Heart left ventricle (tissue), 16 donors: ENCODE measurements at places on chromosomes 13 and 19.

DNA sequence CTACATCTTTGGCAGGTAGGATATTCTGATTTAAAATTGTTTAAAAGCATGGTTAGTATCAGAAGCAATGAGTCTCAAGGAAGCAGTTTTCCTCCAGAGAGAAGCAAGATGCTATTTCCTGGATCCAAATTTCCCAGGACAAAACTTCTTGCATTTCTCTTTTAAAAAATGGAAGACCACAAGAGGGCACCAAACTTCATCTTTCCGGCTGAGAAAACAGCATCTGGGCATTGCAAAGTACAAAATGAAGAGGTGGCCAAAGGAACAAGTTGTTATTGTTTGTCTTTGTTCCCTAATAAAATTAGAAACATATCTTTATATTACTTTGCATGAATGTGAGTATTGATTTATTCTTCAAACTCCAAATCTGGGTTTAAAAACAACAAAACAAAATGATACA is 60.0 kb upstream of the LRCH1 start:
- peaks cover 4% of the 10 kb centered on the region for H3K4me1 ChIP-seq
- no peaks in the 10 kb centered on the region for H3K27me3 ChIP-seq
- no peak overlapping the region for H3K27ac ChIP-seq
- DNase-seq = no peak
- no peak overlapping the region for H3K4me3 ChIP-seq
- H3K36me3 ChIP-seq = no peaks in the 10 kb centered on the region

GRCh38 chr13:97371486-97372109 is 62.4 kb upstream of the RAP2A start:
- H3K36me3 ChIP-seq = no peaks in the 10 kb centered on the region
- no peaks in the 10 kb centered on the region for H3K27me3 ChIP-seq
- no peak for DNase-seq
- no peak overlapping the region for H3K27ac ChIP-seq
- peaks cover 19% of the 10 kb centered on the region for H3K4me1 ChIP-seq

- H3K4me3 ChIP-seq = peak within 1 kb of the TSS; percentile 43
- no peak for DNase-seq
- peaks cover 3% of the 10 kb centered on the region for H3K27me3 ChIP-seq
- H3K27ac ChIP-seq = peak within 1 kb of the TSS; percentile 9
- no peaks in the 10 kb centered on the region for H3K36me3 ChIP-seq
- H3K4me1 ChIP-seq = no peaks in the 10 kb centered on the region
These were observed at the start of gene LCP1 for GRCh38 chr13:46181840-46182490. Gene LCP1 (minus strand): TSS chr13:46182177. CDS start chr13:46159662, 22,515 bp downstream.

- no peak overlapping the region for H3K4me3 ChIP-seq
- no peaks in the 10 kb centered on the region for H3K27me3 ChIP-seq
- H3K4me1 ChIP-seq = no peaks in the 10 kb centered on the region
- no peaks in the 10 kb centered on the region for H3K36me3 ChIP-seq
- DNase-seq = no peak
- no peak overlapping the region for H3K27ac ChIP-seq
These were observed 229.7 kb downstream of the KCTD12 start for GRCh38 chr13:76656500-76656899.

DNA sequence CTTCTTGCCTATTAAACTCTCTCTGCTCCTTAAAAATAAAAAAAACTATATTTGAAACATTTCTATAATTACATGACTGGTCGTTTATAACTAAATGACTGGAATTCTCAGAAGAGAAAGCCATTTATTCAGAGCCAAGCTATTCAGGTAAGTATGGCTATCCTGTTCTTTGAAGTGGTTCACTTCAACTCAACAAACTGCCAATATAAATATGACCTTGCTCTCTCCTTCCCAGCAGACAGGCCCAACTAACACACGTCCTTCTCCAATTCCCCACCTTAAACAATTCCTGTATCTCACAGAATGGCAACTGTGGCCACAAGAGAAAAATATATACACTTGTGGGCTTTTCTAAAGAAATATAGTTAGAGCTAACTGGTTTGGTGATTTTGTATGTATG is 153.9 kb downstream of the MIPEP start:
- no peaks in the 10 kb centered on the region for H3K27me3 ChIP-seq
- no peak for DNase-seq
- no peak overlapping the region for H3K4me3 ChIP-seq
- H3K4me1 ChIP-seq = no peaks in the 10 kb centered on the region
- H3K36me3 ChIP-seq = no peaks in the 10 kb centered on the region
- no peak overlapping the region for H3K27ac ChIP-seq

DNA sequence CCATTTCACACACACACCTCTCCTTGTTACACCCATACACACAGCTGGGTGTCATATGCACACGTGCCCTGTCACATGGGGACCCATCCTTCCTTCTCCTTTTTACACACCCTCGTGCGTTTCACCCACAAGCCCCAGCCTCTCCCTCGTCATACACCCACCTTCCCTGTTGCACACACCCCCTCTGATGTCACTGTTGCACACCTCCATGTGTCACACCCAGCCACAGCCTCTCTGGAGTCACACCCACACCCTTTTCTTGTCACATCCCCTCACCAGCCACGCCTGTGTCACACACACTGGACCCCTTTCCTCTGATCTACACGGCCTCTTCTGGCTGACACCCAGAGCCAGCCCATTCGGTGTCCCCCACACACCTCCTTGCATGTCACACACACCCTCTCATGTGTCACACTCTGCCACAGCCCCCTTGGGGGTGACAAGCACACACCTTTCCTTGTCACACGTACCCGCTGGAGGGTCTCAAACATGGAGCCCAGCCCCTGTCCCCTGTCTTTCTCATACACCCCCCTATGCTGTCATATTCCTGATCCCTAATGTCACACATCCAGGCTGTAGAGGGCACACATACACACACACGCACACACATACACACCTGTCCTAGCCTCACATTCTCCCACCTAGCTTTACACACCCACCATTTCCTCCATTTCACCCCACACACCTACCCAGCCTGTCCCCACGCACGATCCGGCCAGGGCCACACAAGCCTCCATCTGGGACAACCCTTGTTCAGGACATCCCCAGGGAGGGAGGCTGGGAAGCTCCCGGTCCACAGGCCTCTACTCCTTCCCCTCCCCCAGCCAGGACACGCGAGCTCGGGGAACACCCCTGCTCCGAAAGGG is 1.4 kb downstream of the NOVA2 start:
- peak overlapping the region; percentile 61 for H3K4me3 ChIP-seq
- H3K27ac ChIP-seq = peak overlapping the region; percentile 91
- no peaks in the 10 kb centered on the region for H3K36me3 ChIP-seq
- no peak for DNase-seq
- peaks cover 15% of the 10 kb centered on the region for H3K27me3 ChIP-seq
- H3K4me1 ChIP-seq = no peaks in the 10 kb centered on the region

- no peaks in the 10 kb centered on the region for H3K27me3 ChIP-seq
- H3K4me3 ChIP-seq = peak overlapping the region; percentile 22
- peaks cover under 1% of the 10 kb centered on the region for H3K4me1 ChIP-seq
- no peak for DNase-seq
- H3K36me3 ChIP-seq = no peaks in the 10 kb centered on the region
These were observed 735 bp downstream of the BRSK1 start for GRCh38 chr19:55284405-55285058.
